WTC11 (cell line): ENCODE measurements at places on chromosomes 7 and 10. TPM values are rescaled to one million over a fixed set of nuclear protein-coding genes. Genes with fewer than 3 reads are reported as not detected.
A peak's percentile ranks its signal among the peaks of the same experiment; 100 is the strongest.

The GHRHR gene
- total RNA-seq, result 4.0 to 6.6 TPM (median 5.0 TPM) in 3 replicates

DNA sequence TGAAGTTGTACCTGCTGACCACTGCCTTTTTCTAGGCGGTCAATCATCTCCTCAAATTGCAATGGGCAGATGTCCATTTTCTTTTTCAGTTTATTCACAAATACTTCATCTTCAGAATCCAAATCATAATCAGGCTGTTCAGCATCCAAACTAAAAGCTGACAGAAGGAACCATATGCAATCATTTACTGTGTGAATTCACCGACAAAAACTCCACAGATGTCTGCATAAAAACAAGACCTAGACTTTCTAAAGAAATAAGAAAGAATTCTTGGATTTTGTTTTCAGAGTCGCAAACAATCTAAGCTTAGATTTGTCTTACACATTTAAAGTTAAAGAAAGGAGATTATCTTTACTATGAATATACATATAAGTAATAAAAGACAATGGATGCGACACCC, 53.4 kb downstream of the EPC1 start:
- peaks cover 14% of the 10 kb centered on the region for H3K36me3 ChIP-seq
- no peak overlapping the region for H3K4me3 ChIP-seq
- H3K27ac ChIP-seq, result no peak overlapping the region

DNA sequence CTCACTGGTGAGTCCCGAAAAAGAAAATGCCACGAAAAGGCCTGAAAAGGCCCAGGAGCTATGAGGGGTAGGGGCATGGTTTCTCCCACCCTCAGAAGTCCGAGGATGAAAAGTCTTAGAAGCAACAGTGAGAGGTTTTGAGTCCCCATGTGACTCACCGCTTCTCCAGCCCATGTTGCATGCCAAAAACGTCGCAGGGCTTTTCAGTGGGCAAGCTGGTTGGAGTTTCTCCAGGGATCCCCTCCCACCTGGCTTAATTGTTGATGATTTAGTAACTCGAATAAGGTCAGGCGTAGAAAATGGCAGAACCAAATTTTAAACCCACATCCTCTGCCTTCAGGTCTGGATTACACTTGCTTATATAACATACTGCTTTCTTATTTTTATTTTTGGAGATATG, 96.3 kb upstream of the ARMC3 start:
- no peak overlapping the region for H3K27ac ChIP-seq
- DNase-seq, result no peak
- H3K4me1 ChIP-seq, result peaks cover 22% of the 10 kb centered on the region
- no peak overlapping the region for H3K4me3 ChIP-seq
- H3K36me3 ChIP-seq, result peaks cover 2% of the 10 kb centered on the region; the same call in 1 of the 2 replicates
- H3K27me3 ChIP-seq, result no peaks in the 10 kb centered on the region

GRCh38 chr7:97006055-97006815, 882 bp downstream of the DLX6 start:
- H3K27ac ChIP-seq, result no peak overlapping the region
- H3K4me1 ChIP-seq, result peaks cover 43% of the 10 kb centered on the region
- peak; percentile 76 for DNase-seq
- H3K4me3 ChIP-seq, result peak overlapping the region; percentile 73
- H3K36me3 ChIP-seq, result peaks cover 3% of the 10 kb centered on the region; the same call in 1 of the 2 replicates

The AKR1C8 gene
- not detected in 3 replicates for total RNA-seq

DNA sequence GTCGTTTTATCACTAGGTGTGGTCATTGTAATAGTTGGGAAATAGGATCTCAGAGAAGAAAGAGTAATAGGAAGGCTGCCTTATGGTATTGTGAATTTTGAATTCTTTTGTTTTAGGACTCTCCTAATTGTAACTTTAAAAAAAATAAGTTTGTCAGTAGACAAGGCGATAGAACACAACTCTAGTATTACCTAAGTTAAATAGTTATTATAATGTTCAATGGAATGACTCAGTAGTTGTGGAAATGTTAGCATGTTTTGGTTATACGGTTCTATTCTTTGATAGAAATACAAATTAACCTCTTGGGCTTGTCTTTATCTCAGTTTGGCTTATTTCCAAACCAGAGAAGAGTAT, 1.4 kb downstream of the DNAH11 start:
- peaks cover 32% of the 10 kb centered on the region for H3K27me3 ChIP-seq
- no peaks in the 10 kb centered on the region for H3K36me3 ChIP-seq
- H3K4me3 ChIP-seq, result peak overlapping the region; percentile 84
- peaks cover 45% of the 10 kb centered on the region for H3K4me1 ChIP-seq
- no peak for DNase-seq

The INPP5A gene
- 20.0 to 22.1 TPM (median 21.5 TPM) in 3 replicates for total RNA-seq

DNA sequence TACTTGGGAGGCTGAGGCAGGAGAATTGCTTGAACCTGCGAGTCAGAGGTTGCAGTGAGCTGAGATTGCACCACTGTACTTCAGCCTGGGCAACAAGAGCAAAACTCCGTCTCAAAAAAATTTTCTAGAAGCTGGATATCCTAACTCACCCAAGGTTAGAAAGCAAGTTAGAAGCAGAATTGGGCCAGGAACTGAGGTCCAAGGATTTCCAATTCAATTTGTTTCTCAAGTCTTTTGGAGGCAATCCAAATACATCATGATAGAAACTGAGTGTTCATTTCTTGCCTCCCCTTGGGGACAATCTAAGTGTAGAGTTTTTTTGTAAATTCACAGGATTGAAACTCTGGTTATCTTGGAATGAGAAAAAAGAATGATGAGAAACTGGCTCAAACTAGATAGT, 45.5 kb downstream of the LAMB1 start:
- no peak overlapping the region for H3K4me3 ChIP-seq
- H3K27me3 ChIP-seq, result no peaks in the 10 kb centered on the region
- no peak for DNase-seq
- peaks cover 70% of the 10 kb centered on the region for H3K36me3 ChIP-seq

The ITGA8 gene
- total RNA-seq, result 0.02 TPM in 1 of 3 replicates, not detected in the others

GRCh38 chr10:80871083-80871482, 333.4 kb downstream of the SH2D4B start:
- H3K27me3 ChIP-seq, result no peaks in the 10 kb centered on the region; the same call in 1 of the 2 replicates
- peaks cover 10% of the 10 kb centered on the region for H3K36me3 ChIP-seq
- H3K27ac ChIP-seq, result no peak overlapping the region

DNA sequence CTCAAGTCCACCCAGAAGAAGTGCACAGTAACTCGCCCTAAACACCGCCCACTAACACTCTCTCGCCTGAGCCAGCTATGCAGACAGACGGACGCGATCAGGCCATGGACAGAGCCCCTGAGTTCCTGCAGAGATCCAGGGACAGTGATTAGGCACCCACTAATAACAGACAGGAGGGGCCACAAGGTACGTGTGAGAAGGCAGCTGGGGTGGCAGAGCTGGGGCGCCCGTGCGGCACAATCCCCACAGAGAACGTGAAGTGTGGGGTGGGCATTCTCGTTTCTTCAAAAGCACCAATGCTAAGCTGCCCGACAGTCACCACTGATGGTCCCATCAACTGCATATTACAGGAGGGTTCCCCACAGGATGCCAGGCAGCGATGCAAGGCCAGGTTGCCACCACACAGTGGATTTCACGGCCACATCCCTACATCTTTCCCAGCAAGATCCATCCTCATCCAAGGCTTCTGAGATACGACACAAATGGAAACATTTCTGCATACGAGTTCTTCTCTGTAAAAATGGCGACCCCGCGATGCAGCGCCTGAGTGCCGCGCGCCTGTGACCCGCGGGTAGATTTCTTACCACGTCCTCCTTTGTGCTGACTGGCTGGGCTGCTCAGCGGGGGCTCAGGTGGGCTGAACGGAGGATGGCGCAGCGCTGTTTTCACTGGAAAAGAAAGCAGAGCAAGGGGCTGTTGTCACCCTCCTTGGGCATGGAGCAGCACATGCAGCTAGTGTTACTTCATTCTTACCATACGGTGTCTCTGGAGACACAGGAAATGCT, 237.5 kb downstream of the TNS3 start:
- no peak overlapping the region for H3K27ac ChIP-seq
- no peaks in the 10 kb centered on the region for H3K27me3 ChIP-seq
- no peak for DNase-seq
- H3K4me1 ChIP-seq, result 0 out of 2 replicates have a peak, but pooled peaks cover 5% of the 10 kb centered on the region

- H3K27me3 ChIP-seq, result peaks cover 3% of the 10 kb centered on the region; the same call in 1 of the 2 replicates
- no peak for DNase-seq
- peak overlapping the region; percentile 80; the same call in 1 of the 2 replicates for H3K27ac ChIP-seq
- H3K4me1 ChIP-seq, result peaks cover 39% of the 10 kb centered on the region
- no peak overlapping the region for H3K4me3 ChIP-seq
These were observed 51.7 kb downstream of the ADRA2A start for GRCh38 chr10:111128331-111129180.

DNA sequence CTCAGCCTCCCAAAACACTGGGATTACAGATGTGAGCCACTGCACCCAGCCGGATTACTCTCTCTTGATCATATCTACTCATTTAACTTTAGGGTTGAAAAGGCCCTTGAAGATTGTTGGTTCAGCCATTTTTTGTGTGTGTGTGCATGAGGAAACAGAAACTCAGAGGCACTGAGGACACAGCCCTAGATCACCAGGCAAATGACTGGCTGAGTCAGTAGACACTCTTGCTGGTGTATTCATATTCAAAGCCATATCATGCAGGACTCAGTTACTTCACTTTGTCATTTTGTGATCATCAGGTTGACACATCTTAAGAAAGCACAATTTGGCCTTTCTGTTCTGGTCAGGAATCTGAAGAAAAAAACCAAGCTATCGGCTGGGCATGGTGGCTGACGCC, 253.4 kb downstream of the TRIL start:
- no peak overlapping the region for H3K27ac ChIP-seq
- no peaks in the 10 kb centered on the region for H3K36me3 ChIP-seq
- H3K4me3 ChIP-seq, result no peak overlapping the region

The ITIH2 gene
- 0.62 to 0.83 TPM (median 0.62 TPM) in 3 replicates for total RNA-seq

DNA sequence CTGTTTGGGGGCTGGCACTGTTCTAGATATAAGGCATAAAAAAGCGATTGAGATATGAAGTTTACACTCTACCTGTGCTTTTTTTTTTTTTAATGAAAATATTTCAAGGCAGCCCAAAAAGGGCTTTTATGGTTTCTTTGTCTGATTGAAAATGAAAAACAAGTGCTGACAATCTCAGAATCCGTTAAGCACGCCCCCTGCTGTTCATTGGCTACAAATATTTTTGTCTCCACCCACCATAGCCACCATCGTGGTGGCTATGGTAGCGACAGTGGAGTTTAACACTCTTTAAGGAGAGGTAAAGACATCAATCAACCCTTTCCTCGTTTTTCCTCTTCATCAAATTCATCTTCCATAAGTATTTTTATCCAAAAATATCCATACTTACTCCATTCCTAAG, 94.2 kb downstream of the CD36 start:
- H3K36me3 ChIP-seq, result no peaks in the 10 kb centered on the region
- H3K4me3 ChIP-seq, result no peak overlapping the region
- peaks cover 4% of the 10 kb centered on the region for H3K27me3 ChIP-seq
- DNase-seq, result no peak
- H3K27ac ChIP-seq, result no peak overlapping the region

- no peak overlapping the region for H3K4me3 ChIP-seq
- no peak overlapping the region for H3K27ac ChIP-seq
- H3K27me3 ChIP-seq, result no peaks in the 10 kb centered on the region
These were observed 54.3 kb downstream of the DLD start for GRCh38 chr7:107945332-107945731.

- no peaks in the 10 kb centered on the region; the same call in 1 of the 2 replicates for H3K27me3 ChIP-seq
- no peaks in the 10 kb centered on the region for H3K36me3 ChIP-seq
- peaks cover 14% of the 10 kb centered on the region for H3K4me1 ChIP-seq
- H3K4me3 ChIP-seq, result no peak overlapping the region
- no peak overlapping the region for H3K27ac ChIP-seq
- no peak for DNase-seq
These were observed 60.7 kb upstream of the SLC13A1 start for GRCh38 chr7:123260428-123260960.

- H3K27ac ChIP-seq, result no peak overlapping the region
- peaks cover 25% of the 10 kb centered on the region for H3K4me1 ChIP-seq
- no peaks in the 10 kb centered on the region for H3K36me3 ChIP-seq
- H3K27me3 ChIP-seq, result no peaks in the 10 kb centered on the region
- no peak for DNase-seq
These were observed 340.3 kb downstream of the FRMD4A start for GRCh38 chr10:13990392-13990805.

- H3K27ac ChIP-seq, result no peak overlapping the region
- H3K4me3 ChIP-seq, result no peak overlapping the region
- no peaks in the 10 kb centered on the region for H3K27me3 ChIP-seq
- DNase-seq, result no peak
These were observed 34.0 kb upstream of the DGKB start for GRCh38 chr7:14936554-14936953.

- no peaks in the 10 kb centered on the region for H3K4me1 ChIP-seq
- no peaks in the 10 kb centered on the region; the same call in 1 of the 2 replicates for H3K27me3 ChIP-seq
- no peak overlapping the region for H3K27ac ChIP-seq
- no peaks in the 10 kb centered on the region for H3K36me3 ChIP-seq
These were observed 32.5 kb downstream of the MTERF1 start for GRCh38 chr7:91847876-91848588.

DNA sequence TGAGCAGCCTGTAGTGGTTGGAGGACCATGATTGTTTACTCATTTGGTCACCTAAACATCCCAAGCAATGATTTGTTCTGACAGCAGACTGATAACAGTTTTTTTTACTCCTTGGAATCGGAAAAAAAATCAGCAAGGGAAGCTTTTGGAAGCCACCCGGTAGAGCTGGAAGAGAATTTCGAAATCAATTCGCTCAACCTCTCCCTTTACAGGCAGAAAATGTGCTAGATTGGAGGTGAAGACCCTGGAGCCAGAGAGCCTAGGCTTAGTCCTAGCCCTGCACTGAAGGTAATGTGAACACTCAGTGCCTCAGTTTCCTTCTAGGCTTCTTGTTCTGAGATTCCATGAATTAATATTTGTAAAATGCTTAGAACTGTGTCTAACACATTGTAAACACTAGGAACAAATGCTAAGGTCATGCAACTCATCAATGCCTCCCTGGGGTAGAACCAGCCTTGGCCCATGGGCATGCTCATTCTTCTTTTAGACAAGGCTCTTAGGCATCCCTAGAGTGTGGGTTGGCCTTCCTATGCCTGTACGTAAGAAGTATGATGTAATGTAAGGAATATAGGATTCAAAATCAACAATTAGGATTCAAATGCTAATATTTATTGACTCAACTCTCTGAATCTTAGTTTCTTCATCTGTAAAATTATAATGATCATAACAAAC, 52.7 kb downstream of the MET start:
- H3K27me3 ChIP-seq, result no peaks in the 10 kb centered on the region
- peak overlapping the region; percentile 82 for H3K27ac ChIP-seq
- no peak for DNase-seq
- H3K4me3 ChIP-seq, result peak overlapping the region; percentile 66
- H3K4me1 ChIP-seq, result peaks cover 18% of the 10 kb centered on the region

DNA sequence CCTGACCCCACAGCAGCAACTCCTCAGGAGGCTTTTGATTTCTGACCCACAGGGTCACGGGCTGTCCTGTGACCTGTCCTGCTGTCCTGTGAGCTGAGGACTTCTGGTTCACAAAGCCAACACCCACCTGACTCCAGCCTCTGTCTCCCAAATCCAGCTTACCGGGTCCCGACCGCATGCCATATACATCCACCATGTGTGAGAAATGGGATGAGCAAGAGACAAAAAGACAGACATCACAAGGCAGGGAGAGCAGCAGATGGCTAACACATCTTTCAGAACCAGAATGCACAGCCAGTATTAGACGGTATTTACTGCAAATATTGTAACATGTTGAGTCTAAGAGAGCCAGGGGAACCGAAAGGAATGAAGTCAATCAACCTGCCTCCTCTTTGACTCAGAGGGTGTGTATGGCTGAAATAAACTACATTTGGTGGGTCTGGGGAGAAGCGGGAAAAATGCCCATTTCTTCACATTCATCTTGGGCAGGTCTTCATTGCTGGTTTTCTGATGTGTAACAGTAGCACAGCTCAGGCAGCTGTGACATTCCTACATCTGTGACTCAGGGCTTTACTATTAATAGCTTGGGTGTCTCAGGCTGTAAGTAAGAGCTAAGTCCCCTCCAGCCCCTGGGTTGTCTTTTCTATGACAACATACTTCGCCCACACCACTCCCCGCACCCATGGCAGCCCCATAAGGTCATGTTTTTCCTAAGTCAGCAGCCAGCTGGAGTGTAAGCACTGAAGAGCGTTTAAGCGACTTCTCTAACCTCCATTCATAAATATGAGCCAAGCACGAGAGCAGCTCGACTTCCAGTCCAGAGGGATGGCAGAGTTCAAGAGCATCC, 25.0 kb downstream of the ABLIM1 start:
- H3K4me1 ChIP-seq, result peaks cover 33% of the 10 kb centered on the region
- peak overlapping the region; percentile 82 for H3K4me3 ChIP-seq
